Temporal lobe (tissue), 4 donors: ENCODE measurements at places on chromosomes 12 and 14. TPM values are rescaled to one million over a fixed set of nuclear protein-coding genes. Genes with fewer than 3 reads are reported as not detected.

EID3 gene
- total RNA-seq: 3.2 TPM

TMEM132C gene
- total RNA-seq: 3.9 TPM

LBHD2 gene
- total RNA-seq: not detected

SLC10A1 gene
- not detected for total RNA-seq

RTL1 gene
- not detected for total RNA-seq

SCNN1A gene
- not detected for total RNA-seq

KRT6C gene
- not detected for total RNA-seq

SMIM41 gene
- not detected for total RNA-seq

CLEC4A gene
- 0.25 TPM for total RNA-seq

LRIG3 gene
- total RNA-seq: 12.3 TPM
